NCI-H1436 treated with DMSO at 0.1 percent for 48 hours (cell line): ENCODE measurements at places on chromosomes 2 and 18.

DNA sequence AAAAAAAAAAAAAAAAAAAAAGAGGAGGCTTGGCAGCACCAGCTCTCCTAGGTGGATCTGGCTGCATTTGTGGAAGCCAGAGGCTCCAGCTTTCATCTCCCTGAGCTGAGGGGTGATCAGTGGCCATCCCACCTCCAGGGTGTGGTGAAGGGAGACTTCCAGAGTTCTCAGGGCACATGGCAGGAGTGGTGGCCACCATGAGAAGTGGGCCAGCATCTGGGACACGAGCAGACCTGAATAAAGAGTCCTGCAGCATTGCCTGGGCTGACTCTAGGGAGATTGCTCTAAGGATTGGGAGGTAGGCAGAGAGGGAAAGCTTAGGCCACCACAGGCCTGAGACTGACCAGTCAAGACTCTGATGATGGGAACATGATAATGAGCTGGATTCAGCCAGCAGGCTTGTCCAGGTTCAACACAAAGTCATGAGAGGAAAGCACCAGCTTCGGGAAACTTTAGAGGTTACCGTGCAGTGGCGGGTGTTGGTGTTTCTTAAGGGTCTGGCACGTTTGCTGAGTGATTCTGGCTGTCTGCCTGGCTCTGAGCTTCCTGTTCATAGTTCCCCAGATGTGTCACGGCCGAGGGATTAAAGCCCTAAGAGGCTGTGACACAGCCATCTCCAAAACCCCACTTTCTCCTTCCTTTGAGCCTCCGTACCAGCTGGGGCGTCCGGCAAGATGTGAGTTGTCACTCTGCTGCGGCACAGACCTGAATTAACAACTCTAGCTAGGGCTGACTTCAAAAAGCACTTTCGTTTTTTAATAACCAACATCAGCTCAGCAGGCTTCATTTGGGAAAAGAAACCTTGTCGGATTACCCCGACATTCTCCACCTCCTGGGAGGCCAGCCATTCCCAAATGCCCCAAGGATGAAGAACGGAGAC, 38.3 kb upstream of the IL1R1 start:
- no peak for DNase-seq

GRCh38 chr2:129758784-129759471, 220.5 kb upstream of the RAB6C start:
- no peak for DNase-seq

- DNase-seq, result no peak
Measured at GRCh38 chr18:50749945-50750344, 69.9 kb downstream of the MRO start.

GRCh38 chr2:7867867-7868266, 814.0 kb upstream of the ID2 start:
- DNase-seq, result no peak

DNA sequence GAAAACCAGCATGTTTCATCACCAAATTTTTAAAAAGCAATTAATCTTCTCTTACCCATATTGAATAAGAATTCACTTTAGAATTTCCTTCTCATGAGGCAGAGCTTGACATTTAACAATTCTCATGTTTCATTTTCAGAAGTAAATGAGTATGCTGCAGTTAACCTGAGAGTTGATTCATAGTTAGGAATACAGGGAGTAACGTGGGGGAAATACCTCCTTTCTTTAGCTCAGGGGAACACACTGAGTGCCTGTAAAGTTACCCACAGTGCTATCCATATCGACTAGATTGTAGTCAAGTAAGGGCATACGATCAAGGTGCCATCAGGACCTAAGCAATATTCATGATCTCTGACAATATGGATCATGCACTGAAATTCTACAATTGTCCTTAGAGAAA, 38.9 kb upstream of the ATIC start:
- DNase-seq, result no peak

DNA sequence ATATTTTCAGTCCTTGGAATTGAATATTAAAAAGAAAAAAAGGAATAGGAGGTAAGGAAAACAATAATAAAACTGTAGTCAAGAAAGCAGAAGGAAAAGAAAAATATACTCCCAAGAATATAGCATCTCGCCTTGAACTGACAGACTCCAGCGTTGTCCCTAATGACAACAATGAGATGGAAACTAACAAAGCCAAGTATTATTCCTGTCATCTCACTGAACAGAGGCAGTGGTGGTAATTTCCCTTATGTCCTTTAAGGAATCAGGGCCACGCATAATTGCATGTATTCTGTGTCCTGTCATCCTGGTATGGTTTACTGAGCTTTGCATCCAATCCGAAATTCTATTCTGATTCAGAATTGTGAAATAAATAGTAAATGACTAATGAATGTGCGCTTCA, 158.9 kb downstream of the LRRTM4 start:
- DNase-seq, result no peak
